Esophagus mucosa (tissue), 1 donor: ENCODE measurements at places on chromosomes 16 and 17.

DNA sequence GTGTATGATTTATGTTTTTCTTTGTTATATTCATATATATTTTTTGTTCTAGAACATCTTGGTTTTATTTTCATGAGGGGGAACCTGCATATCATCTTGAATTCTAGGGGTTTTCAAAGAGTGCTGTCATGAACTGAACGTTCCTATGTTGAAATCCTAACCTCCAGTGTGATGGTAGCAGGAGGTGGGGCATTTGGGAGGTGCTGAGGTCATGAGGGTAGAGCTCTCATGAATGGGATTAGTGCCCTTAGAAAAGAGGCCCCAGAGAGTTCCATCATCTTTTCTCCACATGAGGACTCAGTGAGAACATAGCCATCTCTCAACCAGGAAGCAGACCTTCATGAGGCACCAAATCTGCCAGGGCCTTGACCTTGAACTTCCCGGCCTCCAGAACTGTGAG lies 34.6 kb upstream of the CCDC182 start:
- no peak for ATAC-seq

GRCh38 chr16:52914428-52914827 lies 138.3 kb downstream of the CHD9NB start:
- no peak for ATAC-seq

- no peak for ATAC-seq
These were observed 3.1 kb upstream of the ARL5C start for GRCh38 chr17:39169101-39169500.

GRCh38 chr16:26824469-26824868 lies 242.3 kb upstream of the C16orf82 start:
- no peak for ATAC-seq

- peak; percentile 83 for ATAC-seq
These were observed 11.3 kb downstream of the ERAL1 start for GRCh38 chr17:28865946-28866752.

- ATAC-seq = no peak
These were observed at the start of gene ZFPM1 for GRCh38 chr16:88453217-88453531. TSS of gene ZFPM1 (plus strand) at chr16:88453280. CDS start at chr16:88453639, 359 bp downstream.

DNA sequence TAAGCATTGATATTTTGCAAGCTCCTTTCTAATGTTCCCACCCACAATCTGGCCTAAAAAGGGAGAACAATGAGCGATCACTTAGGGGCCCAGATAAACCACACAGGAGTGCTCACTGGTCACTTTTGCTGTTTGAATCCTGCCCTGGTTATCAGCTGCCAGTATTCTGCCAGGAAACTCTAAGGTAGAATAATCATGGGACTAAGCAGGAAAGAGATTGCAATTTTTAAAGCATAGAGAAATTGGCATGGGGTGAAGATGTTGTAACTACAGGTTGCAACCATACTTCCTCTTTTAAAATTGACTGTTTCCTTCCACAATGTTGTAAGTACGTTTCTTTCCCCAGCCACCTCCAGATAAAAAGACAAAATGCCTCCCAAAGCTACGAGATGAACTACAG lies 251.2 kb upstream of the CDH11 start:
- ATAC-seq = no peak

GRCh38 chr16:31009894-31010584 lies 399 bp downstream of the STX1B start:
- ATAC-seq = peak; percentile 7

DNA sequence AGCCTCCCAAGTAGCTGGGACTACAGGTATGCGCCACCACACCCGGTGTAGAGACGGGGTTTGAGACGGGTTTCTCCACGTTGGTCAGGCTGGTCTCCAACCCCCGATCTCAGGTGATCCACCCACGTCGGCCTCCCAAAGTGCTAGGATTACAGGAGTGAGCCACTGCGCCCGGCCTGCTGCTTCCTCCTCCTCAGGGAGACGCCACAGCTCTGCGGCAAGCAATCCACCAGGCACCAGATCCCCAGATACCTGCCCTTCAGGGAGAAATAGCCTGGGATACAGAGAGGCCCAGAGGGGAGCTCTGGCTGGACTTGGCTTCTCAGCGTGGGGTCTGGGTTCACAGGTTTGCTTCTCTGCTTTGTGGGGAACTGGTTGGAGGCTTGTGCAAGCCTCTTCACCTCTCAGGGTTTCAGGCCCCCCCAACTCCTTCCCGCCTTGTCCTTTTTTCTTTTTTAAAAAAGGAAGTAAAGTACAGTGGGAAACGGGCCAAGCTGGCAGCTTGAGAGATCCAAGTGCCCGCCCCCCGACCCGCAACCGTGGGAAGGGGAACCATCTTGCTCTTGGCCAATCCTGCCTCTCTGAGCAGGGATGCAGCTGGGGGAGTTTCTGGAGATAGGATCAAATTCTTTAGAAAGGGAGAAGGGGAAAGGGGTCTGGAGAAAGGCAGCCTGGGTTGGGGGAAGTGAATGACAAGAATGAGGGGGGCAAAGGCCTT lies 2.6 kb upstream of the SPHK1 start:
- ATAC-seq = no peak

DNA sequence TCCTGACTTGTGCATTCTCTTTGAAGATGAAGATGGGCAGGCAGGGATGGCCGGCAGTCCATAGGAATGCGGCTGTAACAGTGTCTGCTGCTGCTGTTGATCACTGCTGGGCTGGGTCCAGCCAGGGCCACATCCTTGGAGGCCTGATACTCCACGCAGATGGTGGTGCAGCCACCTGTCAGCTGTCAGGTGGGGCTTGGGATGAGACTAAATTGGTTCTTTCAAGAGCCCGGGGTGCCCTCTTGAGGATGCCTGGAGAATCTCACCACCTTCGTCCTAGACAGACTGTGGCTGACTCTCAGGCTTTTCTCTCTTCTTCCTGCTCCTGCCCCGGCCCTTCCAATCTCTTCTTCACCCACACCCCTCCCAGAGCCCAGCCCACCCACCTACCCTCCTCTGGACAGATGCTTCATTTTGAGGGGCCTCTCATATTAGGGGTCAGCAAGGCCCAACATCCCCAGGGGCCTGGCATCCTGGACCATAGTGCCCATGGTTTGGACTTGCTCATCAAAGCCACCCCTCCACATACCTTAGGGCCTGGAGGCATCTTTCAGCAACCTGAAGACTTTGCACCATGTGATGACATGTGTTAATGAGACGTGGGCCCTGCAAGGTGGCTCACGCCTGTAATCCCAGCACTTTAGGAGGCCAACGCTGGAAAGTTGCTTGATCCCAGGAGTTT lies 19.1 kb downstream of the OSBPL7 start:
- ATAC-seq = peak; percentile 74

DNA sequence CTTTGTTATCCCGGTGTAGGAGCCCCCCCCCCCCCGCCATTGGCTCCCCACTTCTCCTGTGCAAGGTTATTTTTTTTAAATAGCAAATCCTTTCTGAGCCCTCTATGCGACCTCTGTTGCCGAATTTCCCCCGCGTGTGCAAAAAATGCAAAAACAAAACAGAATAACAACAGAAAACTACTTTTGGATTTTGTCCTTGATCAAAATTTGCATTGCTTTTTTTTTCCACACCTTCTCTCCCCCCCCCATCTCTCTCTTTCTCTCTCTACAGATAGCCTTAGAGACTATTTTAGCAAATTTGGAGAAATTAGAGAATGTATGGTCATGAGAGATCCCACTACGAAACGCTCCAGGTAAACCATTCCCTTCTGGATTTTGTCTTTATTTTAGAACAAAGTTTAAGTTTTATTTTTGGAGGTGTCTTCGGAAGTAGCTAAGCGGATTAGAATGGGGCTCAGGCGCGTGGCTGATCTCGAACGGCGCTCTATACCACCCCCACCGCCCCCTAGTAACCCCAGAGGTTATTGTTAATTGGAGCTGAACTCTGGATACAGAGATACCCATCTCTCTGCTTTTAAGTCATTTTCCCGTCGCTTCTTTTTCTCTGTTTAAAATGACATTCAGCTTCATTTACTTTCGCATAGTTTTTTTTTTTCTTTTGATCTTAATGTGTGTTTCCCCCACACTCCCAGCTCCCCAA lies 1.0 kb downstream of the MSI2 start:
- no peak for ATAC-seq

DNA sequence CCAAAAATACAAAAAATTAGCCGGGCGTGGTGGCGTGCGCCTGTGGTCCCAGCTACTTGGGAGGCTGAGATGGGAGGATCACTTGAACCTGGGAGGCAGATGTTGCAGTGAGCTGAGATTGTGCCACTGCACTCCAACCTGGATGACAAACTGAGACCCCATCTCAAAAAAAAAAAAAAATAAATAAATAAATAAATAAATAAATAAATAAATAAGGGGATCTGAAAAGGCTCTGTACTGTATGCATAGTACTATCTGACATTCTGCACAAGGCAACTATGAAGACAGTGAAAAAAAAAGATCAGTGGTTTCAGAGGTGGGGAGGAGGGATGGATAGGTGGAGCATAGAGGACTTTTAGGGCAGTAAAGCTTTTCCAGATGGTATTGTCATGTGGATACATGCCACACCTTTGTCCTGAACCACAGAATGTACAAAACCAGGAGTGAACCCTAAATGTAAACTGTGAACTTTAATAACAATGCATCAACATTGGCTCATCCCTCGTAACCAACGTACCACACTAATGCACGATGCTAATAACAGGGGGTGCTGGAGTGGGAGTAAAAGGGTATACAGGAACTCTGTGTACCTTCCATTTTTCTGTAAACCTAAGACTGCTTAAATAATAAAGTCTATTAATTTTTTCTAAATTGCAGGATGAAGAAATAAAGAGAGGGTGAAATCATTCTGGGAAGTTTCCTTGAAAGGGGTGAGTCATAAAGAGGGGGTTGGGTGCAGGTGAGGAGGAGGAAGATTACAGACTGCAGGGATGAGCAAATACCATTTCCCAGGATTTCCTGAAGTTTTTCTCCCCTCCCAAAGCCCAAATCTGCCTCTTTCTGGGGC lies 155.8 kb upstream of the SDK2 start:
- no peak for ATAC-seq
